SW 1271 (cell line): ENCODE measurements at places on chromosomes 2 and 18.

GRCh38 chr2:142037066-142037465 lies 93.8 kb downstream of the LRP1B start:
- DNase-seq, result no peak

- no peak for DNase-seq
Observed at GRCh38 chr18:23765931-23766330, 76.7 kb downstream of the LAMA3 start.

DNA sequence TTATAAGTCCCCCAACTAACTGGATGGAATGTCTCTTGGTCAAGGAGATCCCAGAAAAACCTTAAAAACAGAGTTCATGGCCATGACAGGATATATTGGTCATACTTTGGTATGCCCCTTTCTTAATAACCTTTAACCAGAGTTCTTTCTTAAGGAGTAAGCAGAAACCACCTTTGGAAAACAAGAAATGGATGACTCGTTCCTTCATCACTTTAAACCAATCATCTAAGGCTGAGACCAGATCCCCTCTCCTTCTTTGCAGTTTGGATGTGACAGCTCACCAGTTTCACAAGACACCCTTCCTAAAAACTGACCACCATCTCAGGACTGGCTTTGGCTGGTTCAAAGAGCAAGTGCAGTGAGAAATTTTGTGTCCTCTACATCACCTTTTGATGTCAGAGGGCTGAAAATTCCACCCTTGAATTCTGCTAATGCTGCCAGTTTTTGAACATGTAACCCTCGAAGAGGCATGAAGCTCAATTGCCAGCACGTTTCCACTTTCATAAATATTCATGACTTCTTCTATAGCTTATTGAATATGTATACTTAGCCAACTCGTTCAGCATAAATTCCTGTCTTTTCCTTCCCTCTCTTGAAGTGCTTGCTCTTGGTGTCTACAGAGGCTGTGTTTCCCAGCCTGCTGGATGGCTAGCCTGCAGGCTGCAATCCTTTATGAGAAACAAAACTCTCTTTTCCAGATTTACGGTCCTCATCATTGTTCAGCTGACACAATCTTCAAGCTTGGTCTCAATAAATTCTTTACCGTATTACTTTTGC lies 1323.5 kb upstream of the TMEFF2 start:
- DNase-seq, result peak; percentile 44

DNA sequence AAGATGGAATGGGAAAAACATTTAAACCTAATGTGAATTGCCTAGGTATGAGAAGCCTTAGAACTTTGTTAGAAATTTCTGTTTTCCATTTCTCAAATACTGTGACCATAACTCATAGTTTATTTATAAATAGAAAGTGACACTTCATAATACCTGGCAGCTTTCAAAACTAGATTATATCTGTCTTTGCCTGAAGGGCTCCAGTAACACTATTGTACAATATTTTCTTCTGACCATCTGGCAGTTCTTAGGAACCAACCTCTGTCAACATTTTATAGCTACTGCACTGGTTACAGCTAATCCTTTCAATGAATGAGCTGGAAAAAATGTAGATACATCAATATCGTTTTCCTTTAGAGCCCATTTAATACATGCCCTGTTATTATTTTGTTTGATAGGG lies 237.4 kb downstream of the CAMKMT start:
- no peak for DNase-seq

GRCh38 chr2:9944330-9944758 lies 7.1 kb upstream of the GRHL1 start:
- no peak for DNase-seq

DNA sequence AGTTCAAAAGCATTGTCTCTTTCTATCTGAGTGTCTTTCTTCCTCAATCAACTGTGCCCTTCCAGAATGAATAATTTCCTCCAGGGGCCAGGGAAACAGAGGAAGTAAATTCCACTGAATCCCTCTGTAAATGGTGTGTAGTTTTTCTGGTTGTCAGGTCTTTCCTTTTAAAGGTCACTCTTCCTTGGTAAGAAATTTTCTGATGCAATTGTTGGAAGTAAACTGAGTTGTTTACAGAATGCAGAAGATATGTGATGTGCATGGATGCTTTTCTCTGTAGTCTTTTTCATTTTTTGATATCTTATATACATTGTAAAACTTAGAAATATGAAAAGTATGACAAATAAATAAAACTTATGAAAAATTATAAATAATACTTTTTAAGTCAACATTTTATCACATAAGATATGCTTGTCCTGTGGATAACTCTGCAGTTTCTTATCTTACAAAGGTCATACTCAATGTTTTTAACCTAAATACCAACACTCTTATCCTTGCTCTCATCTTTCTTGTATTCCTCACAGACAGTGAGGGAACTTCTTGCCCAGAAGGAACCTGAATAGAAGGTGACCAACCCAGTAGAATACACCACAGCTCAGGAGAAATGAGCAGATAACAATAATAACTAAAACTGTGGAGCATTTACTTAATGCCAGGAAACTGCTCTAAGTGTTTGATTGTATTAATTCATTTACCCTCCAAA lies 234.5 kb downstream of the METTL4 start:
- no peak for DNase-seq

GRCh38 chr2:82667491-82667890 lies 1791.6 kb downstream of the SUCLG1 start:
- DNase-seq, result no peak

DNA sequence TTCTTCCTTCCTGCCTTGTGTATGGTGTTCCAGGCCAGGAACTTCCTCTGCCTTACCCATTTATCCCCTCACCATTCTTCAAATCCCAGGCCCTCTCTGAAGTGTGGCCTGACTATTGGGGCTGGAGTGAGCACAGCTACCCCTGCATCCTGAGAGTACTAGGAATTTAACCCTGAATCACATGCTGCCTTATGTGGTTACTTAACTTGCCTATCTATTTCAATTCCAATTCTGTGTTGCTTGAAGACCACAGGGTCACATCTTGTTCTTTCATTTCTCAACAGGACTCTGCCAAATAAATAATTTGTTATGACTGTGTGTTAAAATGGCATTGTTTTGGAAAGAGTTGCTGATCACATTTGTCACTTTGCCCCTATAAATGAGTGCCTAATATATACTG lies 108.6 kb downstream of the CERS6 start:
- DNase-seq, result no peak

DNA sequence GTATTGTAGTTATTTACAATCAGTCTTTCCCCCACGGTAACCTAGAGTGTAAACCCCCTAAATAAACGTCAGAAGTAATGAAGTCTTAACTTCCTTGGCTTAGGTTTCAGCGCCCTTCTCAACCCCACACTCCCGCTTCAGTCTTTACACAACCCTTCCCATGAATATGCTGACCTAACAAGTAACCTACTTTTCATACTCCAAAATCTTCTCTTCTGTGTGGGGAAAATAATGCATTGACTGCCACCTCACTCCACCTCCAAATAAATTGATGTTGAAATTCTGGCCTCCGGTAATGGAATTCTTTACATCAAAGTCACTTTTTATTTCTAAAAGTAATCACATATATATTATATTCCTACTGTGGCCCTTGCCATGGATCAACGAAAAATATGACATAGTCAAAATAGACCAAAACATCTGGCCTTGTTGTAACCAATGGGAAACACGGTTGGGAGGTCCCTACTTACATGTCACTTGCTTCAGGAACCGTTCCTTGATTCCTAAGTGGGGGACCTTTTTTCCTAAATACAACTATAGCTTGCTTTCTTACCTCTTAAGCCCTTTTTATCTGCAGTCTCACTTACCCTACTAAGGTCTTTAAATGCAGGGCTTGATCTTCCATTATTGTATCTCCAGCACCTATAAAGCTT lies 961 bp downstream of the GEN1 start:
- DNase-seq, result peak; percentile 11
